ENCODE measurements at places on chromosomes 1 and 21.

DNA sequence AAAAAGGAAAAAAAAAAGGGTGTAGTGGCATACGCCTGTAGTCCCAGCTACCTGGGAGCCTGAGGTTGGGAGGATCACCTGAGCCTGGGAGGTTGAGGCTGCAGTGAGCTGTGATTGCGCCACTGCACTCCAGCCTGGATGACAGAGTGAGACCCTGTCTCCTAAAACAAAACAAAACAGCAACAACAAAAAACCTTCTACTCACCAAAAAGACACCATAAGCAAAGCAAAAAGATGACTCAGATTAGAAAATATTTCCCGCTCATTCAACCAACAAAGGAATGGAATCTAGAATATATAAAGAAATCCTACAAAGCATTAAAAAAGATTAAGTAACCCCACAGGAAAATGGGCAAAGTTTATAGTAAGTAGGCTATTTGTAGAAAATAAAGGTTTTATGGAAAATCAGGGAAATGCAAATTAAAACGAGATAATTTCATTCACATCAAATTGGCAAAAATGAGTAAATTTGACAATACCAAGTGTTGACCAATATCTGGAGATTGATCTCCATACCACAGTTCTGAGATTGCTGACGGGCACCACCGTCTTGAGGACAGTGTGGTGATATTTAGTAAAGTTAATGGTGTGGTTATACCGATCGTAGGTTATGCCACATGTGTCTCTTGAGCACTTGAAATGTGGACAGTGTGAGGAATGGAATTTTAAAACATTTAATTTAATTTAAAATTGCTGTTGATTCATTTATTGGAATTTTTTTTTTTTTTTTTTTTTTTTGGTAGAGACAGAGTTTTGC lies 54.0 kb downstream of the PIK3CD start:
- no peak for DNase-seq

GRCh38 chr1:47215713-47216112 lies 16.3 kb downstream of the TAL1 start:
- DNase-seq = no peak

DNA sequence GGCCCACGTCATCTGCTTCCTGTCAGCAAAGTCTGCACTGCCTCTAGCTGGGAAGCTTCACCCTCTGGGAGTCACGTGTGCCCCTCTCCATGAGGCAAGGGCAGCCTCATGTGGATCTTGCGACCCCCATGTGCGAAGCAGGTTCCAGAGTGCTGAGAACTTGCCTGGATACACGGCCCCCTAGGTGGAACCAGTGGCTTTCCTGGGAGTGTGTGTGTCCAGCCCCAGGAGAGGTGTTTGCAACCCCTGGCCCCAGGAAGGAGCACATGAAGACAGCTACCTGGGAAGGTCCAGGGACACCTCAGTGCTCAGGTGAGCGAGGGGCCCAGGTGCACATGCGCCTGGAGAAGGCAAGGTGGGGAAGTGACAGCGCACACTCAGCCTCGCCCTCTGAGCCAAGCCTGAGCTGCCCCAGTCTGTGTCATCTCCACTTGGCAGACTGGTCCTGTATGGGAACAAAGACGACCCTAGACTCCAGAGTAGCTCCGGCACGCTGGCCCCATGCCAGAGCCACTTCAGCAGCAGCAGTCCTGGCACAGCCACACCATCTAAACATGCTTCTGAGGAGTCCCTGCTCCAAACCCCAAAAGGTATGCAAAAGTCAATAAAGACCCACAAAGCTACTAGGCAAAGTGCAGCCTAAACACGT lies 8.9 kb downstream of the LSS start:
- DNase-seq = peak; percentile 86

DNA sequence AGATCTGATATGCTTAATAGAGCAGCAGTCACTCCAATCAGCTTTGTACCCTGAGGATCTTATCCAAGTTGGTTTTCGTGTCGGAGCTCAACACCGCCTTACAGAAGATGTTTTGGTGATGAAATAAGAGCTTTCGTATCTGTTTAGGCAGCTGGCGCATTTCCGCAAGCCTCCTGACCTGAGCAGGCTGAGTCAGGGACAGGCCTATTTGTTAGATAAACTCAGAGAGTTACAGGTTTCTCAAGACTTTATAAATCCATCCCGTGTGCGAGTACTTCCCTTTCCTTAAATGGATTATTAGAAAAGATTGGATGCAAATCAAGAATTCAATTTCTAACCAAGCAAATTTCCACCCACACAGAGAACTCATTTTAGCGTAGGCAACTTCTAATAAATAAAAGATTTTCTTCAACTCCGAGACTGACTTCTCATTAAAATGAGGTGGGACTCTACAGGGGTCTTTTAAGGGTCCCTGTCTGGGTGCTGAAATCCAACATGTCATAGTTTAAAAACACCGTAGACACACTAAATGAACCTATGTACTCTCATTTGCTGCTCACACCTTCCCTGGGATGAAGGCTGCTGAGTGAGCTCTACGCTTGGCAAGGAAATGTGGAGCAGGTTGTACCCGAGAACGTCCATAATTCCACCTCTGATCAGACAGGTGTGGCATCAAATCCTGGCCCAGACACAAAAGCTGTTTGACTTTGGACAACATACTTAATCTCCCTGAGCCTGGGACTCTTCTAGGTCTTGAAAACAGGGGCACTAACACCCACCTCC lies 106.9 kb upstream of the F3 start:
- no peak for DNase-seq

DNA sequence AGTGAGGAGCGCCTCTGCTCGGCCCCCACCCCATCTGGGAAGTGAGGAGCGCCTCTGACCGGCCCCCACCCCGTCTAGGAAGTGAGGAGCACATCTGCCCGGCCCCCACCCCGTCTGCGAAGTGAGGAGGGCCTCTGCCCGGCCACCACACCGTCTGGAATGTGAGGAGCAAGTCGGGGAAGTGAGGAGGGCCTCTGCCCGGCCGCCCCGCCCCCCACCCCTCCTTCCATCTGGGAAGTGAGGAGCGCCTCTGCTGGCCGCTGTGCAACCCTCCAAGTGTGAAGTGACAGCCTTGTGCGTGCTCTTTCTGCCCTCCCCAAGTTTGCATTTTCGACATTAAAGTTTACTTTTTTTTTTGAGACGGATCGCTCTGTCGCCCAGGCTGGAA lies 5.1 kb upstream of the ZZZ3 start:
- no peak for DNase-seq

DNA sequence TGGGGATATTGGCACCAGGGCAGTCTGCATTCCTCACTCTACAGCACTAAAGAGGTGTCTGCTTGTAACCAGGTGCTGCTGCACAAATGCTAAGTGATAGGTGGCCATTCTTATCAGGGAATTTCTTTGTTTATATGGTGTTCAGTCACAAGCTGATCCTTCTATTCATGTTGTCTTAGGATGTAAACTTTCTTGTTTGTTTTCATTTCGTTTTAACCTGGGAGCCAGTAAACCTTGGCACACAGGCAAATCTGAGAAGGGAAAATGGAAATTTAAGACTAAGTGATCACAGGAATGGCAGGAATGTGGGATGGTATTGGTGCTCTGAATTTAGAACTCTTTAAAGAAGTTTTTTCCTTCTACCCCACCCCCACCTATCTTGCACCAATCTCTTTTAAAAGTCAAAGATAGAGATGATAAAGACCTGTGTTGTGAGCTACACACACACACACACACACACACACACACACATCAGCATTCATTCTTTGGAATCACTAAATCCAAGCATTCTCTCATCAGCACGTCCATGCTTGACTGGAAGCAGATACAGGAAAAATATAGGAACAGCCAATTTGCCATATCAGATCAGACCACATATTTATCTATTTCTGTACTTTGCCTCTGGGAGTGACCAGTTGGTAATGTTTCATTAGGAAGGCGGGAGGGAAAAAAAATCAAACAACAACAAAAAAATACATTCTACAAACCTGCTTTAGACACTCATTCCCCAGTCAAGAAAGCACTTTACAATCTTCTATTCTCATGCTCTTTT lies 451.4 kb upstream of the ADGRL2 start:
- no peak for DNase-seq

DNA sequence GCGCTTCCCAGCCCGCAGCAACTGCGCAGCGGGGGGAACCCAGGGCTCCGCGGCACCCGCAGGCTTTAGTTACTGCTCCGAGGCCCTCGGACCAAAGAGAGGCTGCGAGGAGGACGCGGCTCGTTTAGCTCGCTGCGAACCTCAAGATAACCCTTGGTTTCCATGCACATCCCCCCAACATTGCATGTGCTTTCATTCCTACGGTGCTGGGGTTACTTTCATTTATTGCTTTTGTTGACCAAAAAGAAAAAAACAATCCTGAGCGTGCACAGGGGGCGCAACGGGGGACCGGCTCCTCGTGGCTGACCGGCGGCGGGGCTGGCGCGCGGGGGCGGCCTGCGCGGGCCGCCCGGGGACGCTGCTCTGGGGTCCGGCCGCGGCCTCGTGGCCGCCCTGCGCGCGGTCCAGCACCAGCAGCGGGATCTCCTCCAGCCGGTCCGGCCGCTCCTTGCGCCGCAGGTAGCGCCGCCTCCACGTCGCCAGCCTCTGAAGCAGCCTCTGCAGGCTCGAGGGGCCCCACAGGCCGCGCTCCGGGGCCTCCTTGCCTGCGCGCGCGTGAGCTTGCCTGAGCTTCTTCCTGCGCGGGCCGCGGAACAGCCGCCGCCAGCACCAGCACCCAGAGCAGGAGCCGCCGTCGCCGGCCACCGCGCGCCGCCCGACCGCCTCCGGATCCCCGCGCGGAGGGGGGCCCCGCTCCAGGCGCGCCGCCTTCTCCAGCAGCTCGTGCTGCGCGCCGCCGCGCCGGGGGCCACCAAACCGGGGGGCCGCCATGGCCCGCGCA lies 77.4 kb downstream of the DESI2 start:
- DNase-seq = no peak

GRCh38 chr1:203995228-203995627 lies 77.7 kb upstream of the SOX13 start:
- no peak for DNase-seq

GRCh38 chr1:161082483-161082882 lies 6.9 kb downstream of the NECTIN4 start:
- DNase-seq = no peak

GRCh38 chr1:212477014-212477679 lies 44.4 kb downstream of the NENF start:
- peak; percentile 80 for DNase-seq

GRCh38 chr1:43370564-43370963 lies 2.8 kb upstream of the ELOVL1 start:
- no peak for DNase-seq

DNA sequence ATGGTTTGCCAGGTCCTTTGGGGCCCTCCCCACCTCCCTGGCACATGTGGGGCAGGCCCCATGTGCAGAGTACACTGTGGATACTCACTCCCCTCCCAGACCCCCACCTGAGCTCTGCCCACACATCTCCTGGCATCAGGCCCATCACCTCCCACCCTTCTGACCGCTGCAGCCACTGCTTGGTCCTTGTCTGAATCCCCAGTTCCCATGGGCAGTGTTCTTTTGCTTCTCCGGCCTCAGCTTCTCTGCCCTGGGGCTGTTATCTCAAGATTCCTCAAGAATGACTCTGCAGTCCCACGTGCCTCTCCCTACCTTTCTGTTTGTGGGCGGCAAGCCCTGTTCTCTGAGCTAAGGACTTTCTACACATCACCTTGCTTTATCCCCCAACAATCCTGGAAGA lies 187.7 kb upstream of the EDN2 start:
- no peak for DNase-seq

- DNase-seq = no peak
Measured at GRCh38 chr1:202888221-202888530, 773 bp downstream of the RABIF start.

DNA sequence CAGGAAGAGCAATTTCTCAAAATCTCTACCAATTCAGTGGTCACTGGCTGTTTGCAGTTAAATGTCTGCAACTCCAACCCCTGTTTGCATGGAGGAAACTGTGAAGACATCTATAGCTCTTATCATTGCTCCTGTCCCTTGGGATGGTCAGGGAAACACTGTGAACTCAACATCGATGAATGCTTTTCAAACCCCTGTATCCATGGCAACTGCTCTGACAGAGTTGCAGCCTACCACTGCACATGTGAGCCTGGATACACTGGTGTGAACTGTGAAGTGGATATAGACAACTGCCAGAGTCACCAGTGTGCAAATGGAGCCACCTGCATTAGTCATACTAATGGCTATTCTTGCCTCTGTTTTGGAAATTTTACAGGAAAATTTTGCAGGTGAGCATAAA lies 167.2 kb downstream of the CRB1 start:
- DNase-seq = no peak

GRCh38 chr21:26487981-26488480 lies 85.1 kb downstream of the CYYR1 start:
- DNase-seq = no peak

- DNase-seq = no peak
Measured at GRCh38 chr1:242240691-242241090, 241.8 kb upstream of the MAP1LC3C start.

DNA sequence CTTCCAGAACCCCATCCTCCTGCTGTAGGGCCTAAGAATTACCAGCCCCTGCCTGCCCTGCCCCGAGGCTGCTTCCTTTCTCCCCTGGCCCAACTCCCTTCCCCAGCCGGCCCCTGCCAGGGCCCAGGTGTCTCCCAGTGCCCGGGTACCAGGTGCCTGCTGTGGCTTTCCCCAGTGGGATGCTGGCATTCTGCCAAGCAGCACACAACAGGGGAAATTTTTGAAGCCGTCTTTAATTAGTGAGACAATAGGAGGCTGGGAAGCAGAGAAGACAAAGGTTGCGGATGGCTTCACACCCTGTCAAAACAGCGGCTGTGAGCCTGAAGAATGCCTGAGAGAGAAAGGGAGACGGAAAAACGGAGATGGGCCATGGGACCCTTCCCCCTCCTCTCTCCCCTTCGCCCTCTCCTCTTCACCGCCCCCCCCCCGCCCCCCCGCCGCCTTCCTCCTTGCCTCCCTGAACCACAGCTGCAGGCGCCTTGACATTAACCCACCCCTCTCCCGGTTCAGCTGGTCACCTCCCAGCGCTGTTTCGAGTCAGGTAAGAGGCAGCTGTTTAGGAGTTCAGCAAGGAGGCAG lies 33.6 kb downstream of the LRRN2 start:
- peak; percentile 8 for DNase-seq

GRCh38 chr1:99764439-99764838 lies 2.0 kb downstream of the FRRS1 start:
- DNase-seq = no peak

Data from NCI-H2029 (cell line).